ENCODE measurements at places on chromosomes 4 and X.

- DNase-seq: no peak
These were observed 88.6 kb upstream of the PRPS2 start for GRCh38 chrX:12702509-12703091.

GRCh38 chrX:122641136-122641535 lies 542.9 kb upstream of the GRIA3 start:
- no peak for DNase-seq

DNA sequence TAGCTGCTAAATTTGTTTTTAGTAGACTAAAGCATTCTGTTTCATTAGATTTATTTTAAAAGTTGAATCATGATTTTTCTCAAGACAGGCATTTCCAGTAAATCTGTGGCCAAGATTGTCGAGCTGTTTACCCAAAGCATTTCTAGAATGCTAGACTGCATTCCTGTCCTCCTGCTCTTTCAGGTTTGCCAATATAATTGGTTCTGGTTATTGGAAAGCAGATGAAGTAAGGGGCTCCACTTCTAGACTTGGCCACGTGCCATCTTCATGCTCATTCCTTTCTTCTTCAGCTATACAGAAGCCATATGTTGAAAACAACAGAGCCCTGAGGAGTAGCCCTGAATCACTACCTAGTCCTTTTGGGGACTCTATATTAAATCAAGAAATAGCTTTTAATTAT lies 62.5 kb downstream of the PGRMC2 start:
- DNase-seq: no peak

GRCh38 chr4:36638273-36638811 lies 356.9 kb downstream of the DTHD1 start:
- no peak for DNase-seq

DNA sequence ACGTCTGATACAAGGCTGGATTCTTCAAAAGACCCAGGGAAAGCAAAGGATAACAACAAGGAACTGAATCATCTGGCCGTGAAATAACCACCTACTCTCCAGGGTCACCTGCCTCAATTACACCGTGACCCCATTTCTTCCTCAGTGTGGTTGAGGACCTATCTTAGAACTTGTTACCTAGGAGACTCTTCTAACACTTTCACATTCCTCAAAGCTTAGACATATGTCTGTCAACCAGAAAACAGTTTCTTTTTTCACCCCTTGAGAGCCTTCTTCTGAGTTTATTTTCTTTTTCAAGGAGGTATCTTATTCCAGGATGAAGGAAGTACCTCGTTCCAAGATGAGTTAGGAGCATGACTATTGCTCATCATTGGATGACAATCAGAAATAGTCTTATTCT lies 337.8 kb downstream of the ARHGAP24 start:
- no peak for DNase-seq
